ENCODE measurements at places on chromosomes 4 and X. TPM values are rescaled to one million over a fixed set of nuclear protein-coding genes. Genes with fewer than 3 reads are reported as not detected.

GRCh38 chr4:6408263-6408662, 64.2 kb downstream of the PPP2R2C start:
- no peak for DNase-seq

DNA sequence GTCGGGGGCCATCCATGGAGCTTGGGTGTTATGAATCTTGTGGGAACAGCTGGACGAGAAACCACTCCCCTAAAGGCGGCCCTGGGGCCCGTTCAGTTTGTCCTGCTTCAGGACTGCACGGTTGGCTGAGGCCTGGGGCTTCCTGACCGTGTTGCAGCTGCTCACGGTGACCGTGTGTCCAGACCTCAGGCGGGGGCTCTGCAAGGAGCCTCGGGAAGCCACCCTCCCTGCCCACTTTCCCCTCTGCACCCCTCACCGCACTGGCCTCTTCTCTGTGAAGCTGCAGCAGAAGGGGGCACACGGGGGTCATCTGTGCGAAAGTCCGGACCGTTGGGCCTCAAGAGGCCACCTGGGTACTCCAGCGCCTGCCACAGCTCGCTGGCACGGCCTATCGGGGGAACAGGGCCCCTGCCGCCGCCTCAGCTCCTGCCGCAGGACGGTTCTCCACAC, 29.4 kb downstream of the UVSSA start:
- DNase-seq: no peak

- peak; percentile 88 for DNase-seq
These were observed 13.2 kb upstream of the CLDN24 start for GRCh38 chr4:183335369-183335940.

DNA sequence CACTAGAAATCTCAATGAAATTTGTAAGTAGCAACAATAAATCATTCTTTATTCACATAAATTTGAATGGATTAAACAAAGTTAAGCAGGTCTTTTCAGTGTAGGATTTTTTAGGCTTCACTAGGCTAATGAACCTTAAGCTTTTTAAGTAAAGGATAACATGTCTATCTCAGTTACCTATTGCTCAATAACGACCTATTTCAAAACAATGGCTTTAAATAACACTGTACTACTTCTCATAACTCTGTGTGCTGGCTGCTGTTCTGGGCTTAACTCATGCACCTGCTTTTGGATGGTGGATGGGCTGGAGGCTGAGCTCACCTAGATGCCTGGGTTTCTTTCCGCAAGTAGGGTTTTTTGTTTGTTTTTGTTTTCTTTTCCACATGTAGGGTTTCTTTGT, 495.0 kb upstream of the SLIT2 start:
- DNase-seq: no peak

GRCh38 chr4:108115168-108115526, 53.6 kb downstream of the LEF1 start:
- no peak for DNase-seq

DNA sequence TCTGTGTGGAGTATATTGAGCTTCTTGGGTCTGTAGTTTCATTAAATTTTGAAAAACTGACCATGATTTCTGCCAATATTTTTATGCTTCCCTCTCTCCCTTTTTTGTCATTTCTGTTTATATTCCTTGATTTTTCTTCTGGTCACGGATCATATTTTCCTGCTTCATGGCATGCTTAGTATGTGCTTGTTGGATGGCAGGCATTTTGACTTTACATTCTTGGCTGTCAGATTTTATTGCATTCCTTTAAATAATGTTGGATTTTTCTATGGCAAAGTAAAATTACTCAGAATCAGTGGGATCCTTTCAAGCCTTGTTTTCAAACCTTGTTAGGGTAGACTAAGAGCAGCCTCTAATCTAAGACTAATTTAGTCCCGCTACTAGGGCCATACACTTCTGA, 531.8 kb downstream of the IL15 start:
- no peak for DNase-seq

DNA sequence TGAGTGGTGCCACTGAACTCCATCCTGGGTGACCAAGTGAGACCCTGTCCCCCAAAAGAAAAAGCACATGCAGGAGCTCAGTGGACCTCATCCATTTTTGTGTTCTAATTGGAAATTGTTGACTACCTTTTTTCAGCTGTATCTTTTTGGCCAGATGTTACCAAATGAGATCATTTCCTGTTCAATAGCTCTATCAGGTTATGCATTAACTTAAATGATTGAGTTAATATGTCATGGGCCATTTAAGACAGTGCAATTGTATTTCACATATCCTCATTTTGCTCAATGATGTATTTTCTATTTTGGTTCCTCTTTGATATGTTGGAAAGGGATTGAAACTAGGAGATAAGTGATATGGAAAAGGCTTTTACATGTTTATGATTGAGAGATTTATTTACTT, 26.2 kb upstream of the RHOH start:
- no peak for DNase-seq

- DNase-seq: peak; percentile 93
These were observed 118.8 kb downstream of the FAM13A start for GRCh38 chr4:88938138-88938537.

DNA sequence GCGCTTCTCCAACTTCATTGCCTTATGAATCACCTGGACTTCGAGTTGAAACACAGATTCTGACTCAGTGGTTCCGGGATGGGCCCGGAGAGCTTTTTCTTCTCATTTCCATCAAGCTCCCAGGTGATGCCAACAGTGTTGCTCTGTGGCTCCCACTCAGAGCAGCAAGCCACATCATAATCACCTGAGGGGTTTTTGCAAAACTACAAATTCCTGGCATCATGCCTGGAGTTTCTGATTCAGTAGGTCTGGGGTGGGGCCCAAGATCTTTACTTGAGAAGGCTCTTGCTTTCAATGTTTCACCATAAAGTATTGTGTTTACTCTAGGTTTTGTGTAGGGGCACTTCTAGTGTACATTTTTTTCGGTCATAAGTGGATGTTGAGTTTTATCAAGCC, 7.0 kb downstream of the MTM1 start:
- peak; percentile 96 for DNase-seq

DNA sequence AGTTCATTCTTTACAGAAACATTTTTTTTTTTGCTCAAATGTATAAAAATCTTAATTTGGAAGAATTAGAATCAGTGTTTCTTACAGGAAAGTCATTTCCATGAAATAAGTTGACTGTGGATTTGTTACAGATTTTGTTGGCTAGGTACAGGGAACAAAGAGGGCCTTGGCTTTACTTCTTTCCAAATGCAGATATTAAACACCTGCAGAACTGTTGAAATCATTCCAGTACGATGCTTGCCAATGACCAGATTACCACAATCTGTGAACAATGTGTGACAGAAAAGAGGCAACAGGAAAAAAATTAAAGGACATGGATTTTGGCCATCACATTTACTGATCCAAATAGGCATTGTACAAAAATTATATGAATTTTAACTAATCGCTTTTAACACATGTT, 70.8 kb downstream of the ANXA10 start:
- DNase-seq: no peak

DNA sequence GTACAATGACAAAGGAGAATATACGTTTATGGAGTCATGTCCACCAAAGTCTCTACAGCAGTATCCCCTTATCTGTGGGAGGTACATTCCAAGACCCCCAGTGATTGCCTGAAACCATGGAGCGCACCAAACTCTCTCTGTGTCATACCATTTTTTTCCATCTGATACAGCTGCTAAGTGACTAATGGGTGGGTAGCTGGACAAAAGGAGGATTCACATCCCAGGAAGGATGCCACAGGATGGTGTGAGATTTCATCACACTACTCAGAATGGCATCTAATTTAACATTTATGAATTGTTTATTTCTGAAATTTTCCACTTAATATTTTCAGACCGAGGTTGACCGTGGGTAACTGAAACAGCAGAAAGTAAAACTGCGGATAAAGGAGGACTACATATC, 49.8 kb upstream of the AGA start:
- no peak for DNase-seq

DNA sequence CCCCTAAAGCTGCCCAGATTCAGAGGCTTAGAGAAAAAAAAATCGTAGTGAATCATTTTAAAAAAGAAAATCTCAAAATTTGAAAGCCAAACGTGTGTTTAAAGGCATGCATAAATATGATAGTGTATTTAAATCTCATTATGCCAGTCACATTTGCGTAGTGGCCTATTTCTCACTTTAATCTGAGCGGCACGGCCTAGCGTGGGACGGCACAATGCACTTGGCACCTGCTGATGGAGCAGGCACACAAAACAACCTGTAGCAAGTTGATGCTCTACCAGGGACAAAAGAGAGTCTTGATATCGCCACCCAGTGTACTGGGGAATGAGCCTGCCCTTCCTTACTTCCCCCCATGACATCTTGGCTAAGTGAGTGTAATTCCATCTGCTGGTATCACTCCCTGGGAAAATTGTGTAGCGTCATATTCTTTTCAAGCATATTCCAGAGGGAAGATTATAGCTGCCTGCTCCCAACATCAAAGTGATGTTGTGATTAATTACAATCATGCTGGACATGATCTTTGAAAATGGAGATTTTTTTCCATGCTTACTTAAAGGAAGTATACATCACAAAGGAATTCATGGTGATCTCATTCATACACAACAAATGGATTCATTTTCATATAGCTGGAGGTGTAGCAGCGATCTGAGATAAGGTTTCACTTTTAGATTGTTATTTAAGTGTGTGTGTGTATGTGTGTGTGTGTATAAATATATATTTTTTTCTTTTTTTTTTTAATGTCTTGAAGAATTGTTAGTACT, 138.8 kb downstream of the DCTD start:
- no peak for DNase-seq

Gene TRO
- total RNA-seq: 0.49 TPM

Gene XKRX
- 0.48 TPM for total RNA-seq

Gene SRPK3
- 0.33 TPM for total RNA-seq

Gene GC
- not detected for total RNA-seq

Gene BEX1
- total RNA-seq: 9.3 TPM

Gene IDH3G
- total RNA-seq: 40.5 TPM
